Natural killer cell (primary cell): ENCODE measurements at places on chromosomes 5 and 9. TPM values are rescaled to one million over a fixed set of nuclear protein-coding genes. Genes with fewer than 3 reads are reported as not detected.

GRCh38 chr5:34550964-34551363, 105.2 kb upstream of the RAI14 start:
- no peaks in the 10 kb centered on the region for H3K27me3 ChIP-seq
- H3K27ac ChIP-seq: no peak overlapping the region
- DNase-seq: no peak
- H3K36me3 ChIP-seq: no peaks in the 10 kb centered on the region
- H3K4me1 ChIP-seq: no peaks in the 10 kb centered on the region

SLC6A3 gene
- total RNA-seq: not detected

GRCh38 chr9:107742531-107743309, 253.2 kb upstream of the KLF4 start:
- no peaks in the 10 kb centered on the region for H3K4me1 ChIP-seq
- no peaks in the 10 kb centered on the region for H3K36me3 ChIP-seq
- H3K27me3 ChIP-seq: no peaks in the 10 kb centered on the region
- no peak overlapping the region for H3K4me3 ChIP-seq

- no peak overlapping the region for H3K4me3 ChIP-seq
- no peak overlapping the region for H3K27ac ChIP-seq
- no peak for DNase-seq
- no peaks in the 10 kb centered on the region for H3K4me1 ChIP-seq
Measured at GRCh38 chr5:51208296-51208695, 175.0 kb upstream of the ISL1 start.

DNA sequence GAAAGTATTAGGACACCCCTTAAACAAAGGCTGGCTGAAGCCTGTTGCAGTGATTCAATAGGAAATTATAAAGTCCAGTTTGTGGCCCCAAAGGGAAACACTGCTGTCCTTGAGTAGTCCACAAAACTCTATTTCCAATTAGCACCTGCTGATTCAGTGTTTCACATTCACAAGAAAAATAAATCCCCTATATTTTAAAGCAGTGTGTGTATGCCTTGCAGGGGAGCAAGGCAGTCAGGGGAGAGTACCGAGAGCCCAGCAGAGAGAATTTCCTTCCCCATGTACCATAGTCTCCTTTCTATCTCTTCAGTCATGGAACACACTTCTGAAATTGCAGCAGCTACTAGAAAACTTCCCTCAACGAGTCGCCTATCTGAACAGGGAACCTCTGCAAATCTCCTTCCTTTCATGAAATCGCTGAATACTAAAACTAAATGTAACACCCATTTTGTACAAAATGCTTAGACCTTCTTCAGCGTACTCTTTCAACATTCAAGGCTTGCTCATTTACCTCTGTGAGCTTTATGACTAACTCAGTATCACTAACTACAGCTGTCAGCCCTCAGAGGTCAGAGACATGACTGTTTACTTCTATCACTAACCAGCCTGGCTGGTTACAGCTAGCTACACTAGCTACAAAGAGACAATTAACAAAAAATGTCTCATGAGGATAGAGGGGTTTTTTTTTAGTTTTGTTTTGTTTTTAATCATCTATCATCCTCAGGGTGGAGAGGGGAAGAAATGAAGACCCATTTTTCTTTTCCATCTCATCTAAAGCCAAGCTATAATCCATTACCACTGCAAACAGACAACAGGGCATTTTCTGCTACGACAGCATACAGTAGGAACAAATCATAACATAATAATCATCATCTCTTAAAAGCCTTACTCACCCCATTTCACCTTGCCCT, 188.7 kb downstream of the EBF1 start:
- no peaks in the 10 kb centered on the region for H3K36me3 ChIP-seq
- no peaks in the 10 kb centered on the region for H3K27me3 ChIP-seq
- no peak overlapping the region for H3K4me3 ChIP-seq
- no peak overlapping the region for H3K27ac ChIP-seq

TTC39B gene
- total RNA-seq: 54.2 TPM

CDX1 gene
- total RNA-seq: not detected

DNA sequence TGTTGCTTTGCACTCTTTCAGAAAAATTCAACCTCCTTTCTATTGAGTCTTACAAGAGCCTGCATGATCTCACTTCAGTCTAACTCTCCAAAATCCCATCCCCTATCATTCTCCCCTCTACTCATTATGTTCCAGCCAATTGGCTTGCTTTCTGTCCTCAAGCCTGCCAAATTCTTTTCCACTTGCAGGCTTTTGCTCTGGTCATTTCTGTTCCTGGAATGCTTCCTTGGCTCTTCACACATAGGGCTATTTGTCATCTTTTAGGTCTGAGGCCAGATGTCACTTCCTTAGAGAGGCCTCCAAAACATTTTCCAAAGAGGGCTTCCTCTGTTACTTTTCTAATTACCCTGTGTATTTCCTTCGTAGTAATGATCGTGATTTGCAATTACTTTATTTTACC, 11.8 kb upstream of the CHD1 start:
- DNase-seq: no peak
- H3K36me3 ChIP-seq: no peaks in the 10 kb centered on the region
- no peaks in the 10 kb centered on the region for H3K4me1 ChIP-seq

- H3K4me3 ChIP-seq: no peak overlapping the region
- no peaks in the 10 kb centered on the region for H3K4me1 ChIP-seq
- H3K36me3 ChIP-seq: no peaks in the 10 kb centered on the region
Measured at GRCh38 chr5:55763746-55764420, 26.0 kb downstream of the DDX4 start.

DNA sequence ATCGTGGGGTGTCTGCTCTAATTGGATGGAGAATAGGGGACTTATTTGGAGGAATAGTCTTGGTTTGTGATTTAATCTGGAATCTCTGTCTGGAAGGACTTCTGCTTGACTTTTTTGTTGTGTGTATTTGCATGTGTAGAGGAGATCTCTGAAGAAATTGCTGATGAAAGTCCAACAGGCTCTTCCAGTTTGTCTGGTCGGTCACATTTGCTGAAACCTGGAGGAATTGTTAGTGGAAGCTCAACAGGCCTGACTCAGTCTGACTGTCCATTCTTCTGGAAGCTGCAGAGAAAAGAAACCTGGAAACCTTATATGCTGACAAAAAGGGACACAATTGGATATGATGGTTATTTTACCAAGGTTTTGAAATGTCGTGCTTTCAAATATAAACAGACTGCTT, 33.4 kb upstream of the TENT2 start:
- no peak for DNase-seq
- H3K4me1 ChIP-seq: no peaks in the 10 kb centered on the region
- H3K27me3 ChIP-seq: no peaks in the 10 kb centered on the region
- no peak overlapping the region for H3K27ac ChIP-seq

DNA sequence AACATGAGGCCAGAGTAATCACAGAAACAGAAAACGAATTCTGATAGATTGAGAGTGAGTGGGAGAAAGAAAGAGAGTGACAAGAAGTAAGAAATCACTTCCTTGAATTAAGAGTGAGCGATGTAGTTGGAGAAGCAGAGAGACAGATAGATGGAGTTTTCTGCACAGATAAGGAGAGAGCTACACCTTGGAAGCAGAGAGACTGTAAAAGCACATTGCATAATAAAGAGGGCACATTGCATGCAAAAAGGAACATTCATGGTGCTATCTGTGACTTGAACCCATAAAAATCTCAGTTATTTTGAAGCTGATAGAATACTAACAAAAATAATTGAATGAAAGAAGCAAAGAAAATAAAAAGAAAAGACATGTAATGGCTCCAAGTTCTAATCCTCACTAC, 943.8 kb downstream of the NR2F1-AS1 start:
- no peak overlapping the region for H3K4me3 ChIP-seq
- H3K27me3 ChIP-seq: no peaks in the 10 kb centered on the region
- H3K4me1 ChIP-seq: no peaks in the 10 kb centered on the region
- H3K36me3 ChIP-seq: no peaks in the 10 kb centered on the region
- no peak for DNase-seq

GRCh38 chr9:107131108-107131799, 151.8 kb upstream of the RAD23B start:
- no peak for DNase-seq
- no peaks in the 10 kb centered on the region for H3K36me3 ChIP-seq
- H3K4me3 ChIP-seq: no peak overlapping the region

DNA sequence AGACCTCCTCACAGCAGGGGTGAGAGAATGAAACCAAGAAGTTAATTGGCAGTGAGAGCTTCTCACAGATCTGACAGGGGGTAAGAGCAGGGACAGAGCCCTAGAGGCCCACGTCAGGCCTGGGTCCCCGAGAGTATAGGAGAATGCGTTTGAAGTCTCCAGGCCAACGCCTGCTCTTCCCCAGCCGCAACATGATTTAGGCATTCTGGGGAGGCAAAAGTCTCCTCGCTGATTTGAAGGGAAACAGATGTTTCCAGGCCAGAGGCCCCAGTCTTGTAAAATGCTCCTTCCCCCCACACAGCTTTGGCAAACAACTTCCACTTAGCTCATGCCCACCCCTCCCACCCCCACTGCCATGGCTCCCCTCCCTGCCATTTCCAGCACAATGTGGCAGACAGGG, 239.2 kb upstream of the TRIM32 start:
- H3K4me3 ChIP-seq: no peak overlapping the region
- no peaks in the 10 kb centered on the region for H3K27me3 ChIP-seq
- H3K27ac ChIP-seq: no peak overlapping the region
- no peak for DNase-seq

DNA sequence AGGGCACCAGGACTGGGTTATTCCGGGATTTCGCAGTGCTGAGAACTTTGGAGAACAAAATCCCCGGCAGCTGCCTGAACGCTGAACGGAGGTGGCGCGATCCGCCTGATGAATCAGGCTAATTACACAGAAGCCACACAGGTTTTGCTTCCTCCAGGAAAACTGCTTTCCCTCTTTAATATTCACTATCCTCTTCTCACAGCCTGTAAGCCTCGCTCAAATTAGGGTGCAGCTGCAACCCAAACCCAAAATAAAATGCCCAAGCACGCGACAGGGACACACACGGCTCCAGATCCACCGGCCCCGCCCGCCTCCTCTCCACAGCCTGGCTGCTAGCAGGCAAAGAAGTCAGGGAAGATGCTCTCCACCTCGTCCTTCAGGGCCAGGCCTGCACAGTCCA, 6.0 kb downstream of the SOHLH1 start:
- H3K4me1 ChIP-seq: no peaks in the 10 kb centered on the region
- H3K27me3 ChIP-seq: no peaks in the 10 kb centered on the region
- H3K27ac ChIP-seq: no peak overlapping the region

- no peak overlapping the region for H3K27ac ChIP-seq
- H3K4me3 ChIP-seq: no peak overlapping the region
- peaks cover 10% of the 10 kb centered on the region for H3K27me3 ChIP-seq
- H3K4me1 ChIP-seq: peaks cover 7% of the 10 kb centered on the region
- H3K36me3 ChIP-seq: no peaks in the 10 kb centered on the region
- DNase-seq: no peak
Measured at GRCh38 chr5:129899454-129899853, 4.8 kb upstream of the CHSY3 start.

SH3TC2 gene
- 0.68 TPM for total RNA-seq

SLC6A7 gene
- total RNA-seq: not detected

NR2F1 gene
- total RNA-seq: not detected

DNA sequence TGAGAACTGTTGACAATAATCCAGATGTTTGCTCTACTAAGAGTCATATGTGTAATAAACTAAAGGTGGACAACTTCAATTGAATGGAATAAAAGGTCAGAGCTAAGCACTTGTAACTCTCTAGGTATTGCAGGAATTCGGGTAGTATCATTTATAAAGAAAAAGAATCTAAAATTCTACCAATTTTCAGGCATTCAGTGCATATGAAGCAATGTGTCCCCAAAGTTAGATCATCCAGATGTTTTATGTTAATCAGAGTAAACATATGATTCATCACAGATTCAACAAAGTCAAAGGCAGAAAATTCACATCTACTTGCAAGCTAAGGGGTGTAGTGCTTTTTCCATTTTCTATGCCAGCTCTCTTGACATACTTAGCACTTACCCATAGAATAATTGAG, 477.1 kb downstream of the PDE4D start:
- no peak overlapping the region for H3K27ac ChIP-seq

DNA sequence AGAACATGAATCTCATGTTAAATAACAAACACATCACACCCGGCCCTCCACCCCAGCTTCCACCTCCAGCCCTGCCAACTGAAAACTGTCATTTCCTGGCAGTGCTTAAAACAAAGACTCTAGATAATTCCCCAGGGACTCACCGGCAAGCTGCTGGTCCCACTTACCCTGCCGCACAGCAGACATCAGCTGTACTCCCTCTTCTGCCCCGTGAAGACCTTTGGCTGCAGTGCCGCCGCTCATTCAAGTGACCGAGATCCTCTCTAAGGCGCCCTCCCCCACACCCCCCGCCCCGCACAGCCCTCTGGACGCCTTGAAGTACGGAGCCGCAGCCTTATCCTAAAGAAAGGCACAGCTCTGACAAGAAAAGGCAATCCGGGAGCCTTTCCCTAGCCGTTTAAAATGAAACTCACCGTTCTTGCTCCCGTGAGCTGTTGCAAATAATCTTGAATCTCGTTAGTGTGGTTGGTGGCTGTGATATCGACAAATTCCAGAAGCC, 434 bp downstream of the GLRX start:
- H3K36me3 ChIP-seq: peaks cover 3% of the 10 kb centered on the region
- no peaks in the 10 kb centered on the region for H3K27me3 ChIP-seq
- H3K4me3 ChIP-seq: peak overlapping the region; percentile 76
- peak overlapping the region; percentile 86 for H3K27ac ChIP-seq
- peaks cover 70% of the 10 kb centered on the region for H3K4me1 ChIP-seq

- DNase-seq: no peak
- no peaks in the 10 kb centered on the region for H3K27me3 ChIP-seq
- H3K36me3 ChIP-seq: peaks cover 61% of the 10 kb centered on the region
- H3K27ac ChIP-seq: no peak overlapping the region
- no peak overlapping the region for H3K4me3 ChIP-seq
Measured at GRCh38 chr5:76685704-76686103, 30.2 kb upstream of the F2R start.

GRCh38 chr5:148759101-148759500, 67.3 kb upstream of the ADRB2 start:
- DNase-seq: no peak
- no peaks in the 10 kb centered on the region for H3K27me3 ChIP-seq
- no peaks in the 10 kb centered on the region for H3K36me3 ChIP-seq
- H3K4me3 ChIP-seq: no peak overlapping the region

DNA sequence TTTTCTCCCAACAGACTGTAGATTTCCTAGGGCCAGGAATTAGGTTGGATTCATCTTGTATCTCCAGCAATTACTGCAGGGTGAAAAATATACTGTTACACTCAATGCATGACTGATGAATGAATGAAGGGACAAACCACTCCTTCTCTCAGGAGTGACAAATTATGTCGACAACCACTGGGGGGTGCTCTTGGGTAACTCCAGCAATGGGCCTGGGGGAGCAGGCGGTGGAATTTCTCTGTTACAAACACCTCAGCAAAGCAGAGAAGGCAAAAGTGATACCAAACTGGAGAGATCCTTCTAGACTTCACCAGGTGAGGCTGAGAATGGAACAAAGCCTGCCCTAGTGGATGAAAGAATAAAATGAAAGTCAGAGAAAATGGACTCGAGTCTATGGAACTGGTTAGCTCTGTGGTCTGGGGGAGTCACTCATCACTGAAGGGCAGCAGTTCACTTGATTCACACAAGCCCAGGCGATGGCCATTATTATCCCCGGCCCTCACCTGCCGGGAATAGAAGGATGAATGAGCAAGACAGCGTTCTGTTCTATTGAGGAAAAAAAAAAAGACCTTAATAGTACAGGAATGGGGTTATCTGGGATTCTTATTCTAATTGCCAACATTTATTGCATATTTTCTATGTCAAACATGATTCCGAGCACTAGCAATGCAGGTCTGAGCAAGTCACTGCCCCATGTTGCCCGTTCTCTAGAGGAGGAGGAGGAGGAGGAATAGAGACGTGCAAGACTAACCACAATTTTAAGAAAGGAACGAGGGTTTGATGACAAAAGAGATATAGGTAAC, 341.1 kb downstream of the ASTN2 start:
- no peak overlapping the region for H3K4me3 ChIP-seq
- no peak overlapping the region for H3K27ac ChIP-seq
- H3K27me3 ChIP-seq: no peaks in the 10 kb centered on the region
